ENCODE measurements at places on chromosomes 11 and 22.
A peak's percentile ranks its signal among the peaks of the same experiment; 100 is the strongest.

DNA sequence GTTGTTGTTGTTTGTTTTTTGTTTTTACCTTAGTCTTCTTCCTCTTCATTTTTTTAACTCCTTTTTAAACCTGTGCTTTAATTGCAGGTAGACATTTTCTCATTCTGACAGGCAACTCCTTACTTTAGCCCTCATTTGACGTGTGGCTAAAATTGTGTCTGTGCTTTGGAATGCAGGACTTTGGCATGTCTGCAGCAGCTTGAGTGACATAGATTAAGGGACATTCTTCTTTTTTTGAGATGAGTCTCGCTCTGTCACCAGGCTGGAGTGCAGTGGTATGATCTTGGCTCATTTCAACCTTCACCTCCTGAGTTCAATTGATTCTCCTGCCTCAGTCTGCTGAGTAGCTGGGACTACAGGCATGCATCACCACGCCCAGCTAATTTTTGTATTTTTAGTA is 100.8 kb downstream of the FAT3 start:
- no peak for DNase-seq

GRCh38 chr11:110921742-110922521 is 209.7 kb upstream of the ARHGAP20 start:
- no peak for DNase-seq

DNA sequence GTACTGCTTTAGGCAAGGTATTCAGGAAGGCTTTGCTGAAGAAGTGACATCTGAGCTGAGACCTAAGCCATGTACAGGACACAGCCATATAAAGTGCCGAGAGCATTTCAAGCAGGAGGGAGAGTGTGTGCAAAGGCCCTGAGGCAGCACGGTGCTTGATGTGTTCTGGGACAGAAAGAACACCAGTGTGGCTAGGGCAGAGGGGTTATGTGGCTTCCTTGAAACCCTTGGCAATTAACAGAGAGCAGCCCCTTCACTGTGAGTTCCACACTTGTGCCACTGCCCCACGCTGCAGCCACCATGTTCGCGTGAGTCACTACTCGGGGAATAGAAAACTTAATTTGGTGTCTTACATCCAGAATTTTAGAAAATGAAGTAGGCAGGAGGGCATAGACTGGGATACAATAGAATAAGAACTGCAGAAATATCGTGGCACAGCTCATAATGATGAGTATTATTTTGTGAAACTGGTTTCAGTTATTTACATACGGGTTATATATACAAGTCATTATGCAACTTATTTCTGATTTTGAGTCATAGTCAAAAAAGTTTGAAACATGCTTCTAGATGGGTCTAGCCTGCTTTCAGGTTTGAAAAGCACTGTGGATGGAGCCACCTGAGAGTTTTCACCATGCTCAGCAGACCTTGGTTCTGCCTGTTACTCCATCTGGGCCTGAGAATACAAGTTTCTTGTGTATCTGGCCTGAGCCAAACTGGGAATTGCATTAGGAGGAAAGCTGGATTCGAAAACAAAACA is 11.8 kb downstream of the IL10RA start:
- DNase-seq = no peak

DNA sequence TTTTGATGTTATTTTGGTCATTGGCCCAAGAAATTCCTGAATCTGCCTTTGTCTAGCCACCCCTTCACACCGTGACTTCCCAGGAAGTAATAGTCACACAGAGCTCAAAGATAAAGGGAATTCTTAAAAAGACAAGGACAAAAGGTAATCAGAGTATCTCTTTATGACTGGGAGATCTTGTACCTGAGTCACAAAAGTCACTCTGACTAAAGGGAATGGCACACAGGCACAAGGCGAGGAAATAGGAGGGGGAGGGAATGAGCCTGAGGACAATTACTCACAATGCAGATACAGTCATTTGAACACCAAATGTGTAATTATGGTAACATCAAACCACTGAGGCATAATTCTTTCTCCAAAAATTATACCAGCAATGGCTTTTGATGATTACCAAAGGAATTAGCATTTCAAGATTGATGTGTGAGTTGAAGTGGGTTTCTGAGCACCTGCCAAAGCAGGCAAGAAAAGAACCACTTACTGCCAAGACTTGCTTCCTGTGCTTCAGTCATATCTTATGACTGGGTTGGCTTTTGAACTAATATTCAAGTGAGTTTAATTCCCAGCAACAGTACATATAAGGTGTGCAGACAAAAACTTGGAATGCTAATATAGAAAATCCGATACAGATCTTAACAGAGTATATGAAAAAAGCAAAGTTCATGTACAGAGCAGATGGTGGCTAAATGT is 856.4 kb downstream of the LRRC4C start:
- no peak for DNase-seq

DNA sequence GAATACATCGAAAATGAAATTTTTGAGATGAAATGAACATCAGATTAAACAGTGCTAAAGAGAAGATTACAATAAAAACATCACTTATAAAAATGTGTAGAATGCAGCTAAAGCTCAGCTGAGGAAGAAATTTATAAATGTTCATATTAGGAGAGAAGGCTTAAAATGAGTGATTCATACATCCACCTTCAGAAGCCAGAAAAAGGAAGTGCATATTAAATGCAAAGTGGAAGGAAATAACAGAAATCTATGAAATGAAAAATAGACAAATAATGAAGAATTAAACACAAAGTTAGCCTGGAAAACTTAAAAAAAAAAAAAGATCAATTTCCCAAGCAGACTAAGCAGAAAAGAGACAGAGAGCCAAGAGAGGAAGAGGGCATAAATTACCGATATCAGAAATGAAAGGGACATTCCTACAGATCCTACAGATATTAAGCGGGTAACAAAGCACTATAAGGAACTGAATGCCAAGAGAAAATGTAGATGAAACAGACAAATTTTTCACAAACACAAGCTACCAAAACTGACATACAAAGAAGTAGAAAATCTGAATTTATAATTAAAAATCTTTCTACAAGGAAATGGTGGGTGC is 7.2 kb upstream of the MOB2 start:
- no peak for DNase-seq

DNA sequence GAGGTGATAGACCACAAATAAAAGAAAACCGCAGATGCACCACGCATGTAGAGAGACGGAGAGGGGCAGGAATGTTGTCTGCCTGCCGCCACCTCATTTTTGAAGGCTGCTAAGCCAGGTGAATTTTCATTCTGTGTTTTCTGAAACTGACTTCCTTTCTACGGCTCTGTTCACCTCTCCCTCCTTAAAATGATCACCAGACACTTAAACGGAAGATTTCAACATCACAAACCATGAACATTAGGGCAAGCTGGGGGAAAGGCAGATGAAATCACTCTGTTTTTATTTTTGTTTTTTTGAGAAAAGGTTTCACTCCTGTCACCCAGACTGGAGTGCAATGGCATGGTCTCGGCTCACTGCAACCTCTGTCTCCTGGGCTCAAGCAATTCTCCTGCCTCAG is 232.4 kb downstream of the MIAT start:
- DNase-seq = no peak

DNA sequence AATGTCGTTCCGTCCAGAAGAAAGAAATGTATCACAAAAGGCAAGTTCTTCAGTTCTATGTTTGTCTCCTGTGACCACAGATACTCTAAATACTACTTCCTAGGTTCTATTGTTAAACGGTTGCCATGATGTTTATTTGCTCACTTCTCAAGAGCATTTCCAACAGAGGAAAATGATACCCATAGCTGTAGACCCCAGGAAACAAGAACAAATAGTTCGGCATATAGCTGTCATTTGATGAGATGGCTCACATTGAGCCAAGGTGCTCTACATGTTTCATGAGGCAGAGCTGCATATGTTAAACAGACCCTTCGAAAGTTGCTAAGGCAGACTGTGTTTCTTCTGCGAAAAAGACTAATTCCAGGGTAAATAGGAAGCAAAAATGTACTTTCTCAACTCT is 15.4 kb upstream of the ANGPTL5 start:
- DNase-seq = no peak

DNA sequence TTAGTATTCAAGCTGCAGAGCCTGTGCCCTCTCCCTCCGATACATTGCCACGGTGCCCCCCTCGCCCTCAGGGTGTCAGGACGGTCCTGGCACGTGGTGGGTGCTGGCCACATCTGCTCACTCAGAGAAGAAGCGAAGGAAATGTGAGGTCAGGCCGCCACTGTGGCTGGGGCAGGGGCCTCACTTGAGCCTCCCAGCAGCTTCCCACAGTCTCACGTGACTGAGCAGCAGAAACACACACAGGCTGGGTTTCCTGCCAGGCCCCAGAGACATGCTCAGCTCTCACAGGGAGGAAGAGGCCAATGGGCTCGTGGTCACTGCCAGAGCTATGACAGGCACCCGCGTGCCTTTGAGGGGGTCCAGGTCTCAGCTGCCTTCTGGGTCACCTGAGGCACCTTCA is 37.9 kb upstream of the PRR5 start:
- DNase-seq = no peak

- no peak for DNase-seq
Observed at GRCh38 chr22:46710806-46711205, 27.2 kb downstream of the CERK start.

DNA sequence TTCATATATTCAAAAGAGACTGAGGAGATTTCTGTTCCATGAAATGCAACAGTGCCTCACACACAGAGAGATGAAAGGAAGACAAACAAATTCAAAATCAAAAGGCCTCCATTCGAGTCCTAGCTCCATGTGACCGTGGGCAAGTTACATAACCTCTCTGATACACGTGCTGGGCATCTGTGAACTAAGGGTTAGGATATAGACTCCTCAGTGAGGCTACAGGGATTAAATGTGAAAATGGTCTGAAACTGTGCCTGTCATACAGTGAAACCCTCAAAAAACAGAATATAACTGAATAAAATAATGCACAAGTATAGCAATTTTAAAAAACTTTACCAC is 111.8 kb upstream of the MTMR2 start:
- no peak for DNase-seq

GRCh38 chr11:1473011-1473628 is 13.5 kb downstream of the MOB2 start:
- DNase-seq = no peak

DNA sequence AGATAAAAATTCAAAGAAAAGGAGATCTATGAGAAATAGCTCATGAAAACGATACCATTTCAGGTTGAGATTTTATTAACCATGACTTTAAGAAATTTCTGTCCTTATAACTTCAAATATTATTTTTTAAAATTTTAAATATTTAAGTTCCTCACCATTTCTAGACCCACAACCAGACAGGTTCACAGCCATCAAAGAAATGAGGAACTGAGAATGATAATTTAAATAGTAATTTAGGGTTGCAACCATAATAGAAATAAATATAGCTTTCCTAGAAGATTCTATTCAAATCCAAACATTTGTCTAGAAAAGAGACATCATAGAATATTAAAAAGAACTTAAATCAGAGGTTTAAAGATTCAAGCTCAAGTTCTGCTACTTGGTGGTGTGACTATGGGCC is 5.9 kb upstream of the VWA5A start:
- DNase-seq = no peak

GRCh38 chr22:45223304-45224117 is 17.2 kb downstream of the KIAA0930 start:
- no peak for DNase-seq

- DNase-seq = no peak
Observed at GRCh38 chr22:20450551-20450906, 12.9 kb upstream of the SCARF2 start.

DNA sequence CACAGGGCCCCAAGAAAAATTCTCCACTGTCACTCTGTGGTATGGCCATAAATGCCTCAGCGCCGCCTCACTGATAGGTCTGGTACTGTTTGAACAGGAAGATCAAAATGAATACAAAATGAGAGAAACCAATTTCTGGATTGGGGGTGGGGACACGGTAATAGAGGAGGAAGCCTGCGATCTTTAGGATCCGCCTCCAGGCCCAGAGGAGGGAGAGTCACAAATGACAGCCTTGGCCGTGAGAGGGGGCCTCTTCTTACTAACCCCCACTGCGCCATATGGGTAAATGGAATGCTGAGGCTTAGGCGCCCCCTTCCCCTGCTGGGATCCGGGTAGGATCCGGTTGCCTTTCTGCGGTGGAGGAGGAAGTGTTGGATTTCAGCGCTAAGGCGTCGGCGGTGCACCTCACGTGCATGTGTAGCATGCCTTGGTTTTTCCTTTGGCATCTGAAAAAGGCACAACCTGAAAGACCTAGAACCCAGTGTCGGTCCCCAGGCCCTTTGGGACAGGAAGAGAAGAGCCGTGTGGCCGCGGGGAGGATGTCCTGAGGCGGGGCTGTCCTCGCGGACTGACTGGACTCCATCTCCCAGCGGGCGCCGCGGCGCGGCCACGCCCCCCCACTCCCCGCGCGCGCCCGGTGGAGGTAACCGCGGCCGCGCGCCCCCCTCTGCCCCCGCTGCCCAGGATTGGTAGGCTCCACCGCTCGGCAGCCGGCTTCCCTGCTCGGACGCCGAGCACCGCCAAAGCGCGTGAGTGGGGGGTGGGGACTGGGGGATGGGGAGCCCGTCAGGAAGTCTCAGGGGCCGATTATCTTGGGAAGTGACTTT is 718 bp upstream of the MADD start:
- peak; percentile 79 for DNase-seq

GRCh38 chr22:19579880-19580279 is 55.7 kb upstream of the CLDN5 start:
- DNase-seq = no peak

DNA sequence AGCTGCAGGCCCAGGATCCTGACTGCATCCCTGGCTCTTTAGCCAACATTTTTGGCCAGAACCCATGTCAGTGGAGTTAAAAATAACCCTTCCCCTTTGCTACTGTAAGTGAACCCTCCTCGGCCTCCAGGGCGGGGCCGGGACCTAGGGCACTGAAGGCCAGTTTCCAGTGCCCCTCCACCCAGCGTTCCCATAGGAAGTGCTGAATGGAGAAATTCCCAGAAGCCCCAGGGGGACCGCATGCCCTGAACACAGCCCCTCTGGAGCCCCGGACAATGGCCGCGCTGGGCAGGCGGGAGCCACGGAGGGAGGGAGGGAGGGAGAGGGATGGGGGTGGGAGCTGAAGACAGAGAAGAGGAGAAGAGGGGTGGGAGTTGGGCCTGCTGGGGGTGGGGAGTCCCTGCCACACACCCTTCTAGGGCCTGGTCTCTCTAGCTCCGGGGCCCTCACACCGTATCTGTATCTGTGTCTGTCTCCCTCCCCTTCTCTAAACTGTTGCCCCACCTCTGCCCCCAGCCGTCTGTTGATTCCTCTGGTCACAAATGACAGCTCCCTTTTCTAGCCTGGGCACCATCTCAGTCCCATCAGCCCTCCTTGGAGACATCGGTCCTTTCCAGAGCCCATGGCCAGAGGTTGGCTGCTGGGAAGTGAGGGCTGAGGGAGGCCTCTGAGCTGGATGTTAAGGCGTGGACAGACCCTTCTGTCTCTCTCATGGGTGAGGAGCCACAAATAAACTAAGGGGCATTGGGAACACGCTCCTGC is 10.9 kb downstream of the PDGFB start:
- DNase-seq = no peak

Data from activated CD4-positive, CD25-positive, alpha-beta regulatory T cell (primary cell).